ENCODE measurements at places on chromosomes 3 and 15.

DNA sequence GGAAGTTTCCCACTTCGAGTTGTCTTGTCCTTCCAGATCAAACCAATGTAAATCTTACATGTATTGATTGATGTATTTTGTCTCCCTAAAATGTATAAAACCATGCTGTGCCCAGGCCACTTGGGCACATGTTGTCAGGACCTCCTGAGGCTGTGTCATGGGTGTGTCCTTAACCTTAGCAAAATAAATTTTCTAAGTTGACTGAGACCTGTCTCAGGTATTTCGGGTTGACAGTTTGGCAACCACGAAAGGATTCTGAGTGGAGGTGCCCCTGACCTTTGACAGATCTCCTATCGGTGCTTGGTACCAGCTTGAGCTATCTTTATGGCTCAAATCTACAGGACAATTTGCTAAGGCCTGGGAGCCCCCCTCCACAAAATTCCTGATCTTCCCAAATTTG lies 1.7 kb upstream of the POC1A start:
- no peak for DNase-seq

GRCh38 chr15:97144377-97144711 lies 813.8 kb downstream of the NR2F2 start:
- DNase-seq, result no peak

DNA sequence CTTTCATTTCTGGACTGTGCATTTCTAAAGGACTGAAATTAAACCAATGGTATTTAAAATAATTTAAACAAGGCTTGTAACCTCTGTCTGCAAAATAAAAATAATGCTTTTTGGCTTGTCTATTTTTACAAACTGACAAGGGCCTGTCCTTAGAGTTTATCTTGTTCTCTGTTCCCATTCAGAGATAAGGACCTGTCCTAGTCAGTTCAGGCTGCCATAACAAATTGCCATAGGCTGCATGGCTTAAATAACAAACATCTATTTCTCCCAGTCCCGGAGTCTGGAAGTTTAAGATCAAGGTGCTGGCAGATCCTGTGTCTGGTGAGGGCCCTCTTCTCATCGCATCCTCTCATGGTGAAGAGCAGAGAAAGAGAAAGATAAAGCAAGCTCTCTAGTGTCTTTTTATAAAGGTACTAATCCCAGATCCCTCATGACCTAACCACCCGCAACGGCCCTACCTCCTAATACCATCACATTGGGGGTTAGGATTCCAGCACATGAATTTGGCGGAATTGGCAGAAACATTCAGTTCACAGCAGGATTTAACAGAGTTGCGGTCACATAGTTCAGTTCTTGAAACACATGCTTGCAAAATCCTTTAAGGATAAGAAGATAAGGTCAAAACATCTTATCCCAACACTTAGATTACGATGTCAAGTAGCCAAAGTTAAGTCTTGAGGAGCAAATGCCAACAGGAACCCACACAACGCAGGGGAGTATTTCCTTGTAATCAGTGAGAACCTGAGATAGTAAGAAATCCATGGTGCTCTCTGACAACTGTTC lies 17.8 kb downstream of the KBTBD8 start:
- DNase-seq, result no peak

DNA sequence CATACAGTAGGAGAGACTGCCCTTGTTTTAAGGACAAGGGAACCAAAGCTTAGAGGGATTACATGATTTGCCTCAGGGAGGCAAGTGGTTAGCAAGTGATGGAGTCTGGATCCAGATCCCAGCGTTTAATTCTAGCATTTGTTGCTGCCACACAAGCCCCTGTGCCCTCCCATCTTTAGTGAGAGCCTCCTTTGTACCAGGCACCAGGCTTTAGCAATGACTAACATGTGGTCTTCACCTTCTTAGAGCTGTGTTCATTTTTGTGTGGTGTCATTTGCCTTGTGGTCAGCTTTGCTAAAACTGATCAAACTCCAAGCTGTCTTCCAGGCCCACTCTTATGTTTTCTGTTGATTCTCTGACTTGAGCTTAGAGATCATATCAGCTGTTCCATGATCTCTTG lies 290.5 kb downstream of the RPLP1 start:
- DNase-seq, result no peak

DNA sequence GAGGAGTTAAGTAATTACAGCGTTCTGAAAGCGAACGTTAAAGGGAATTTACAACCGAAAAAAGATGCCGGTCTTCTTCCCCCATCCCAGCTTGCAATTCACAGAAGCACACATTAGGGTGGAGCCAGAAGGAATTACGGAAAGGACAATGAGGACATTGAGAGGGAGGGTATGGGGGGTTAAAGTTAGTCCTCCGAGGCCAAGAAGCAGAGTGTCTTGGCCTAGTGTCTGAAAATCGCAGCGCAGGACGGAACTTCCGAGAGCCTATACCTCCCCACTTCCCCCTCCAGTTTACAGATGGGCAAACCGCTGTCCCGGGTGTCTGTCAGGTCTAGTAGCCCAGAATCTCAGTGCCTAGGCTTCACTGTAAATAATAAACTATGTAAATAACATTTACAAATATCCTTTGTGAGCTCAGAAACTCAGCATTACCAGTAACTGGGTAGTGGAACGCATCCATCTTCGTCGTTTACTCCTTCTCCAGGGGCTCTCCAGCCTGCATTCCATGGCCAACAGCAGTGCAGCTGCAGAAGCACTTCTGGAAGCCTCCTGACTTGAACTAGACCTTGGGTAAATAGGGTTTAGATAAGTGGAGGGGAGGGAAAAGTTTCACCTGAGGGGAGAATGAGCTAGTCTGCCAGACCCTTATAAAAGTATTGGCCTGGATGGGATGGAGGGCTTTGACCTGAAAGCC lies 922 bp downstream of the ADPRH start:
- no peak for DNase-seq

GRCh38 chr3:104873331-104873730 lies 493.4 kb upstream of the ALCAM start:
- no peak for DNase-seq
